Stimulated activated CD8-positive, alpha-beta memory T cell treated with anti-CD3 and anti-CD28 coated beads, Interleukin-2, amount 100 ng/mL, for 48 hours (primary cell): ENCODE measurements at places on chromosomes 13 and 19.

GRCh38 chr13:55500694-55501093, 1640.0 kb upstream of the PRR20A start:
- no peak for DNase-seq

DNA sequence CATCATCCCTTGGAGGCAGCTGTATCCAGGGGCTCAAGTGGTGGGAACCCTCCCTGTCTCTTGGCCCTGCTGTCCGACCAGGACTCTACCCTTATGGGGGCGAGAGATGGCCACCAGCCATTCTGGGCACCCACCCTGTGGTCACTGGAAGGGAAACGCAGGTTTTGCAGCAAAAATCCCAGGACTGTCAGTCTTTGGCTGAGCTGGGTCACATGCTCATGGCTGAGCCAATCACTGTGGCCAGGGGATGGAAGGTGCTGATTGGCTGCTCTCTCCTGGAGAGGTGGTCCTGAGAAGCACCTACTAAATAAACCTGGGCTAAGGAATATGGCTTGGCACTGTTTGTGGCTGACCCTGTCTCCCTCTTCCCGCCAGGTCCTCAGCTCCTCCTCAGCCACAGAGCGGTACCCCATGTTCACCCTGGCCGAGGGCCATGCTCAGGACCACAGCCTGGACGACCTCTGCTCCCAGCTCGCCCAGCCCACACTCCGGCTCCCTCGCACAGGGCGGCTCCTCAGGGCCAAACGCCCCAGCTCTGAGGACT, 8.9 kb downstream of the ATG4D start:
- DNase-seq: no peak

DNA sequence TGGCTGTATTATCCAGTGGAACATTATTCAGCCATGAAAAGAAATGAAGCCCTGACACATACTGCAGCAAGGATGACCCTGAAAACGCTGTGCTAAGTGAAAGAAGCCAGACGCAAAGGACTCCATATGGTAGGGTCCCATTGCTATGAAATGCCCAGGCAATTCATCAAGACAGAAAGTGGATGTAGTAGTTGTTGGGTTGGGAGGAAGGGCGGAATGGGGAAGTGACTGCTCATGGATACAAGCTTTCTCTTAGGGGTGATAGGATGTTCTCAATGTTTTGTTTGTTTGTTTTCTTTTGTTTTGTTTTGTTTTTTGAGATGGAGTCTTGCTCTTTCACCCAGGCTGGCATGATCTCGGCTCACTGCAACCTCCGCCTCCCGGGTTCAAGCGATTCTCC, 11.1 kb upstream of the CEACAM16 start:
- no peak for DNase-seq

GRCh38 chr19:39212375-39212742, 8.3 kb upstream of the SYCN start:
- peak; percentile 40 for DNase-seq

DNA sequence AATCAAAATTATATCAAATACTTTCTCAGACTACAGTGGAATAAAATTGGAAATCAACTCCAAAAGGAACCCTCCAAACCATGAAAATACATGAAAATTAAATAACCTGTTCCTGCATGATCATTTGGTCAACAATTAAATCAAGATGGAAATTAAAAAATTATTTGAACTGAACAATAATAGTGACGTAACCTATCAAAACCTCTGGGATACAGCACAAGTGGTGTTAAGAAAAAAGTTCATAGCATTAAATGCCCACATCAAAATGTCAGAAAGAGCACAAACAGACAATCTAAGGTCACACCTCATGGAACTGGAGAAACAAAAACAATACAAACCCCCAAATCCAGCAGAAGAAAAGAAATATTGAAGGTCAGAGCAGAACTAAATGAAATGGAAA, 1460.7 kb downstream of the OLFM4 start:
- DNase-seq: no peak

GRCh38 chr13:80901111-80901510, 560.2 kb upstream of the SPRY2 start:
- DNase-seq: no peak

DNA sequence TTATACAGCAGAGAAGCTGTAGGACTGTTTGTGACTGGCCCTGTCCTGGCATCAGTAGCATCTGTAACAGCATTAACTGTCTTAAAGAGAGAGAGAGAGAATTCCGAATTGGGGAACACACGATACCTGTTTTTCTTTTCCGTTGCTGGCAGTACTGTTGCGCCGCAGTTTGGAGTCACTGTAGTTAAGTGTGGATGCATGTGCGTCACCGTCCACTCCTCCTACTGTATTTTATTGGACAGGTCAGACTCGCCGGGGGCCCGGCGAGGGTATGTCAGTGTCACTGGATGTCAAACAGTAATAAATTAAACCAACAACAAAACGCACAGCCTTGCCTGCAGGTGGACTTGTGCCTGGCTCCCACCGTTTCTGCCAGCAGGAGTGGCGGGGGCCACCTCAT, 27.3 kb upstream of the LDLR start:
- no peak for DNase-seq

GRCh38 chr19:2045501-2046045, 5.5 kb downstream of the MKNK2 start:
- no peak for DNase-seq

- DNase-seq: no peak
Measured at GRCh38 chr13:71587817-71588216, 279.2 kb downstream of the DACH1 start.

DNA sequence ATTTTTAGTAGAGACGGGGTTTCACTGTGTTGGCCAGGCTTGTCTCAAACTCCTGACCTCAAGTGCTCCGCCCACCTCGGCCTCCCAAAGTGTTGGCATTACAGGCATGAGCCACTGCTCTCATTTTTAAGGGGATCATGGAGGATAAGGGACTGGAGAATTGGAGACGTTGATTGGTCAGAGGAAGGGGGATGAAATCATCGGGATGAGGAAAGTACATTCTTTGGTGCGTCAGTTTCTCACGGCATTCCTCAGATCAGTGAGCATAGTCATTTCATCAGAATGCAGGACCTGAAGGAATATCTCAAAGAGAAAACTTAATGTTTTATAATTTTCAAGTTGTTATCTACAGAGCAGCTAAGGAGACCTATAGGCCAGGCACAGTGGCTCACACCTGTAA, 14.0 kb downstream of the ZNF114 start:
- DNase-seq: no peak

DNA sequence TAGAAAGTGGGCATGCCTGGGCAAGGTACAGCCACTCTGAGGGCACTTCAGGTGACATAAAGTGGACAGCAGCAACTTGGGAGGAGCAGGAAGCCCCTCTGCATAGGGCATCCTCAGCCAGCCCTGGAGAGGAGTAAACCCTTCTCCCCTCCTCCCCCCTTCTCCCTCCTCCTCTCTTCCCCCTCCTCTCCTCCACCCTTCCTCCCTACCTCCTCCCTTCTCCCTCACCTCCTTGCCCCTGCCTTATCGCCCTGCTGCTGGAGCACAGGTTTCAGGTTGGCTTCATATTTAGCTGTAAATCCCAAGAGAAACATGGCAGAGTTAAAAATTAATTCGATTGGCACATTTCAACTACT, 30.5 kb upstream of the ATP12A start:
- no peak for DNase-seq

- no peak for DNase-seq
Measured at GRCh38 chr19:51365211-51365964, 800 bp downstream of the ETFB start.

GRCh38 chr13:60754211-60755090, 357.4 kb downstream of the TDRD3 start:
- DNase-seq: no peak

DNA sequence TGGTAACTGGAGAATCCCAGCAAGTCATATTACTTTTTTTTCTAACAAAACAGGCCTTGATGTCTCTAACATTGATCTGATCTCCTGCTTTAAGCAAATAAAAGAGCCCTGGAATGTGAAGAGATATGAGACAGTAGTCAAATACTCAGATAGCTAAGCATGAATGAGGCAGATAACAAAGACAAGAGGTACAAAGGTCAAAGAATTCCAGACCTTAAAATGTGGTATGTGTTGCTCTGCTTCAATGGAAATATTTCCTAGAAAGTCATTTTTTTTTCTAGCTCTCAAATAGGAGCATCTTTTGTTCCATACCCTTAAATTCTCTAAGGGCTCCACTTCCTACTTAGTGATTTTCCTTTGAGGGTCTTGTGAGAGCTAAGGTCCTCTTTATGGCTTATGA, 54.6 kb downstream of the ZNF254 start:
- DNase-seq: no peak
